Stimulated activated CD4-positive, alpha-beta T cell treated with anti-CD3 and anti-CD28 coated beads, Interleukin-15, amount 100 ng/mL, for 24 hours (primary cell): ENCODE measurements at places on chromosomes 5 and 9.

DNA sequence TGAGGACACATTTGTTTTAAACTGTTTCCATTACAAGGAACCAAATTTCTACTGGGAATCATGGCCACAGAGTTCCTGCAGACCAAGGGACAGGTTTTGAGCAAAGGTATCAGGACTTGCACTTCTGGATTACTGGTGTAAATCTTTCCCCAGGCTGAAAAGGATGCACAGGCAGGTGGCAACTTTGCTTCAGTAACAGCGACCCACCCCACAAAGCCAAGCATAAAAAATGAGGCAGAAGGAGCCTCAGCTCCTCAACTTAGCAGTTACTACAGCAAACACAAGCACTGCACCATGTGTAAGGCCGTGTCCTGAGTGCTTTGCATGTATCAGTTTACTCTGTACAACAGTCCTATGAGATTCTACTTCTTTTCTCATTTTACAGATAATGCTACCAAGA lies 251.9 kb downstream of the EBF1 start:
- no peak for DNase-seq

- DNase-seq = no peak
Observed at GRCh38 chr5:57195060-57195459, 21.2 kb downstream of the GPBP1 start.

- no peak for DNase-seq
Observed at GRCh38 chr9:110900456-110900855, 137.8 kb downstream of the LPAR1 start.

GRCh38 chr5:10545084-10545483 lies 18.8 kb upstream of the ANKRD33B start:
- DNase-seq = no peak

- no peak for DNase-seq
Observed at GRCh38 chr5:127355337-127355736, 64.7 kb downstream of the MEGF10 start.

DNA sequence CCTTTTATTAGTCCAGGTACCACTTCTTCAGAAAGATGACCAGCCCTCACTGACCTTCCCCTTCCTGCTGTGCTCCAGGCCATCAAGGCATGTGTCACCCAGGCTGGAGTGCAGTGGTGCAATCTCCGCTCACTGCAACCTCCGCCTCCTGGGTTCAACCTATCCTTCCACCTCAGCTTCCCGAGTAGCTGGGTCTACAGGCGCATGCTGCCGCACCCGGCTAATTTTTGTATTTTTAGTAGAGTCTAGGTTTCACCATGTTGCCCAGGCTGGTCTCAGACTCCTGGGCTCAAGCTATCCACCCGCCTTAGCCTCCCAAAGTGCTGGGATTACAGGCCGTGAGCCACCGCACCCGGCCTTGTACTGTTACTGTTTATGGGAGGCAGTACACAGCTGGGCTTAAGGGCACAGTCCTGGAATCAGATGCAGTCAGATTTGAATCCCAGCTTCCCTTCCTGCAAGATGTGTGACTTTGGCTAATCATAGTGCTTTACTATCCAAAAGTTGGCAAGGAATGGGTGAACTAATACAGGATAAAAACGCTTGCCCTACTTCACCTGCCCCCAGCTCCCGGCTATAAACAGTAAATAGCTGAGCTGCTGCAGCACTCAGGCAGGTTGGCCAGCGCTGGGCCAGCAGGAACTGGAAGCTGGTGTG lies 483 bp upstream of the EIF4EBP3 start:
- no peak for DNase-seq

DNA sequence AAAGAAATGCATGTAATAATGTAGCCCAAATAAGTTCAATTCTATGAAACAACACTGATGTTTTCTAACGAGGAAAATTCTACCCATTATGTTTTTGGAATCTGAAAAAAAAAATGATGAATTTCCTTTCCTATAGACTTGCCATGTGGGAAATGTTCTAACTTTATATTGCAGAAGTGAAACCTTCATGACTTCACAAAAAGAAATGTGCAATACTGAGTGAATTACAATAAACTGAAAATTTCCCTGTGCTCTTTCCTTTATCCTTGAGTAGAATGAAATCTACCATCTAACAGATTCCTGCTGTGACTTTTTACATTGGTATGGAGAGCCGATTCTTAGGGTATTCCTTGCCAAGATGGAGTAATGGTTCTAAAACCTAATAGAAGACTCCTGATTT lies 1622.5 kb downstream of the MAT2B start:
- no peak for DNase-seq

GRCh38 chr5:56622141-56622540 lies 193.2 kb upstream of the MAP3K1 start:
- no peak for DNase-seq

DNA sequence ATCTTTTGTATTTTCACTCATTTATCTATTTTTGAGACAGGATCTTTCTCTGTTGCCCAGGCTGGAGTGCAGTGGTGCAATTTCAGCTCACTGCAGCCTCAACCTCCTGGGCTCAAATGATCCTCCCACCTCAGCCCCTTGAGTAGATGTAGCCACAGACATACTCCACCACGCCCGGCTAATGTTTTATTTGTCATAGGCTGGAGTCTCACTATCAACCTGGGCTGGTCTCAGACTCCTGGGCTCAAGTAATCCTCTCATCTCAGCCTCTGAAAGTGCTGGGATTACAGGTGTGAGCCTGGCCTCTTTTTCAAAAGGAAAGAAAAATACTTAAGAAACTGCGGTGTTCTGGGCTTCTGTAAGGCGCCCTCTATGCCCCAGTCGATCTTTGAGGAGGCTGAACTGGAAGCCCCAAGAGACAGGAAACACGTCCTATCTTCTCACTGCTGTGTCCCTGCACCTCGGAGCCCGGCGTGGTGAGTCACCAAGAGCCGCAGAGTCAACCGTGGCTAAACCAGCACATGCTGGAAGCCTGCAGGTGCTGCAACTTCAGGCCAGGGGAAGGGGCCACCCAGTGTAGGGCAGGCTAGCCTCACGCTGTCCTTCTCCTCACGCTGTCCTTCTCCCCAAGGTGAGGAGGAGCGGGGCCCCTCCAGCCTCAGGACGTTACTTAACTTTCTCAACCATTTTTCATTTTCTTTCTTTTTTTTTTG lies 15.2 kb upstream of the LHX3 start:
- peak; percentile 37 for DNase-seq

DNA sequence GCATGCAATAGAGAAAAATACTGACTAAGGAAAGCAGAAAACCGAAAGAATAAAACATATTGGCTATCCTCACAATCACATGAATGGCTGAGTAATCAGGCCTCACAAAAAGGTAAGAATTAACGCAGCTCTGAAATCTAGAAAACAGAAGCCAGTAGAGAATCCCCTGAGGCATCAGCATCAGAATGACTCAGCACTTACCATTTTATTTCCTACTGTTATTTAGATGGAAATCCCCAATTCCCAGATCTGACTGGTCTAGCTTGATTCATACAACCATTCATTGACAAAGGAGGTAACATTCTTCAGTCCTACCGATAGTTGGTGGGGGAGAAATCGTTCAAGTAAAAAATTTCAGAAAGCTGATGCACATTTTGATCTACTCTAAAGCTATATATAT lies 1408.4 kb upstream of the WWC1 start:
- no peak for DNase-seq

DNA sequence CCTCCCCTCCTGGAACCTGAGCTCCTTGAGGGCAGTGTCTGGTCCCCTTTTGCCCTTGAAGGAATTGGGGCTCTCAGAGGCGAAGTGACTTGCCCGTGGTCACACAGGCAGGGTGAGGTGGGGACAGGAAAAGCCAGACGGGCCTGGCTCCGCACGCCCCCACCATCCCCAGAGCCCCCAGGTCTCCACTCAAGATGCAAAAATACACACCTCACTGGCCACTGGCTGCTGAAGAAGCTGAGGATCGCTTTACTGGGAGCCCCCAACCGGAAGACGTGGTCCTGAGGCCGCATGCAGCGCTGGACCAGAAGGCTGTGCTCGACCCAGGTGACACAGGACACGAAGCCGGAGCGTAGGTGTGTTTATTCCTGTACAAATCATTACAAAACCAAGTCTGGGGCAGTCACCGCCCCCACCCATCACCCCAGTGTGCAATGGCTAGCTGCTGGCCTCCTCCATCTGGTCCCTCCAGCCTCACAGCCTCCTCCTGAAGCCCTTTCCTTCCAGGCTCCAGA lies 7.6 kb upstream of the AK1 start:
- no peak for DNase-seq

DNA sequence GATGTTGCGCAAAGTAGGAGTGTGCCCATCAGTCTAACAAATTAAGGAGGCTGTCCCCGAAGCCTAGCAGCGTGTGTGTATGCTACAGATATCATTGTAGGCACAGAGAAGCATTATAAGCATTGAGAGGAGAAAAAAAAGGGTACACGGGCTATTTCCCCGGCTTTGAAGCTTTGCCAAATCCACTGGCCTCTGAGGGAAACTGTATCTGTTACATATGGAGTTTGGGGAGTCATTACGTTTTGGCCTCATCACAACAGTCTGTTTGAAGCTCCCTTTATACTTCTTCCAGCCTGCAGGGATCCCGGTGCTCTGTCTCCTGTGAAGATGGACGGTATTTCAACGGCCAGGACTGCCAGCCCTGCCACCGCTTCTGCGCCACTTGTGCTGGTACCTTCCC lies 205.9 kb downstream of the RFK start:
- no peak for DNase-seq

DNA sequence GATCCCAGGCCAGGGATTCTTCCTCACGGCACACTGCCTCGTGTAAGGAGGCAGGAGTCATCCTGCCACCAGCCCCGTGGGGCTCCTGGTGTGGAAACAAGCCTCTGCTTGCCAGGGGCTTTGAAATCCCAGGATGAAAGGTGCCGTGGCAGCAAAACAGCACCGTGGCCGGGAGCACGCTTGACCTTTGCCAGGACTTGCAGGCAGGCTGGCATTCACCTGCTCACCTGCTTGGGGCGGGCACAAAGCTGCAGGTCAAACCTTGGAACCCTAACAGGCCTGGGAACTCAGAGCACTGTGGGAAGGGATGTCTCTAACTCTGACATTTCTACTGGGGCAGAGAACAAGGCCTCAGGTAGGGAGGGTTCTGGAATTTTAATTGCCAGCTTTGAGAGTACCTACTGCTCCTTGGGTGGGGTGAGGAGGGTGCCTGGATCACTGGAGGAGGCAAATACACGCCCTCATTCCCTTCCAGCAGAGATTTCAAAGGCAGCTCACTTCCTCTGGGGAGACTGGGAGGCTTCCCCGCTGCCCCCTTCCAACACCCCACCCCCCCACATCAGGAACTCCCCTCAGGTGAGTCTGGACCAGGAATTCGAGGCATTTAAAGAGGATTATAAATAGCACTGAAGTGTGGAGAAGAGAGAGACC lies 45.6 kb upstream of the STXBP1 start:
- DNase-seq = no peak

DNA sequence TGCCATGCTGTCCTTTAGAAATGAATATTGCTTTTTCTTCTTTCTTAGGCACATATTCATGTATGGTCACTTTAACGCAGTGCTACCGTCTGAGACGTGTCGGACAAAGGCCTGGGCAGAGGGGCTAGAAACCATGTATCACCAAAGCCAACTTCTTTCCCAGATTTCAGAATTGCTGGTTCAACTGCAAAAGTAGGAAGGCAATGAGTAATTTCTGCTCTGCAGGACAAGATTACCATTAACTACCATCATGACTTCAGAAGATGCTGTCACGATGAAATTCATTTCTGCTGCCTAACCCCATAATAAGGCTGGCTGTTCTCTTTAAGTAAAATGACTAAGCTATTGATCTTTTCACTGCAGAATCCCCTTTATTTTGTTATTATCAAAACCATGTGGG lies 306.7 kb downstream of the PDE4D start:
- no peak for DNase-seq

DNA sequence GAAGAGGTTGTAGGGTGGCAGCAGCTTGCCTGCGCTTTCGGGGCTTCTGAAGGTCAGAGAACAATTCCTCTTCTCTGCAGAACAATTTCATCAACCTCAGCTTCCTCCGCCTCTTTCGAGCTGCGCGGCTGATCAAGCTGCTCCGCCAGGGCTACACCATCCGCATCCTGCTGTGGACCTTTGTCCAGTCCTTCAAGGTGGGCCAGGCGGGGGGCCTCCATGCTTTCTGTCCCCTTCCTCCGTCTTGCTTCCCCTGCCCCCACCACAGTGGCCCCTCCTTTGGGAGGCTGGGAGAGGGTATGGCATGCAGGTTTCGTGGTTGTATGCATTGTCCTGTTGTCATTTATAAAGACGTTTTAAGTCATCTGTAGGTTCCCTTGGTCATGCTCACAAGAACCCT lies 195.8 kb downstream of the CACNA1B start:
- no peak for DNase-seq

- DNase-seq = no peak
Observed at GRCh38 chr5:149435015-149435376, 55.9 kb upstream of the IL17B start.

DNA sequence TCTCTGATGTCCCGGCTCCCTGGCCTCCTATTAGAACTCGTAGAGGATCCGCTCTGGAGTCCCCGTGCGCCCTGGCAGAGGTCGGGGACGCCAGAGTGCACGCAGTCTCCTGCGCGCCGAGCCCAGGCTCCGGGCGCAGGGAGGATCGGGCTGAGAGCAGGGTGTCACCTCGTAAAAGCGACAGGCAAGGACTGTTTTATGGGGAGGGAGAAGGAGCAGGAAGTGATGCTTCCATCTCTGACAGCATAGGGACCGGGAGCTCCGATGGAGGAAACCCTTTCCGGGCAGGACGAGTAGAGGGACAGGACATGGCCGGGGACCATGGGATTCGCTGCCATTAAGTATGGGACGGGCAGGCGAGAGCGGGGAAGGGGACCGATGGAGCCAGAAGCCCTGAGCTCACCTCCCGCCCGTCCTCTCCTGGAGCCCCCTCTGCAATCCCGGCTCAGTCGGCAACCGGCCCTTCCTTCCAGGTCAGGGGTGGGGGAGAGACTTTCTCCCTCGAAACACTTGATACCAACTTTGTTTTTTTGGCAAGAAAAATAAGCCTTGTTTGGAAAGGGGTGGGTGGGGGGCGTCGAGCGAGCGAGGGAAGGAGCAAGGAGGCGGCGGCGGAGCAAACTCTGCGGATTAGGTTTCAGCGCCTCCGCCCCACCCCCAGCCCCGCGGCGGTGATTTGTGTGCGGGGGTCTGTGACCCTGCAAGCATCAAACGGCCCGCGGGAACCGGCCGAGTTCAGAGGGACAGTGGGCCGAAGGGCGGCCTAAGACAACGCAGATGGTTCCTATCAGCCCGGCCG lies 12.6 kb downstream of the LMX1B start:
- DNase-seq = no peak

- DNase-seq = no peak
Observed at GRCh38 chr9:91198405-91198804, 163.3 kb downstream of the AUH start.

GRCh38 chr5:102778478-102778877 lies 23.4 kb downstream of the PAM start:
- no peak for DNase-seq
